Cardiac muscle cell (in vitro differentiated cells and primary cell): ENCODE measurements at places on chromosomes 6 and 20. TPM values are rescaled to one million over a fixed set of nuclear protein-coding genes. Genes with fewer than 3 reads are reported as not detected.
A peak's percentile ranks its signal among the peaks of the same experiment; 100 is the strongest.

DNA sequence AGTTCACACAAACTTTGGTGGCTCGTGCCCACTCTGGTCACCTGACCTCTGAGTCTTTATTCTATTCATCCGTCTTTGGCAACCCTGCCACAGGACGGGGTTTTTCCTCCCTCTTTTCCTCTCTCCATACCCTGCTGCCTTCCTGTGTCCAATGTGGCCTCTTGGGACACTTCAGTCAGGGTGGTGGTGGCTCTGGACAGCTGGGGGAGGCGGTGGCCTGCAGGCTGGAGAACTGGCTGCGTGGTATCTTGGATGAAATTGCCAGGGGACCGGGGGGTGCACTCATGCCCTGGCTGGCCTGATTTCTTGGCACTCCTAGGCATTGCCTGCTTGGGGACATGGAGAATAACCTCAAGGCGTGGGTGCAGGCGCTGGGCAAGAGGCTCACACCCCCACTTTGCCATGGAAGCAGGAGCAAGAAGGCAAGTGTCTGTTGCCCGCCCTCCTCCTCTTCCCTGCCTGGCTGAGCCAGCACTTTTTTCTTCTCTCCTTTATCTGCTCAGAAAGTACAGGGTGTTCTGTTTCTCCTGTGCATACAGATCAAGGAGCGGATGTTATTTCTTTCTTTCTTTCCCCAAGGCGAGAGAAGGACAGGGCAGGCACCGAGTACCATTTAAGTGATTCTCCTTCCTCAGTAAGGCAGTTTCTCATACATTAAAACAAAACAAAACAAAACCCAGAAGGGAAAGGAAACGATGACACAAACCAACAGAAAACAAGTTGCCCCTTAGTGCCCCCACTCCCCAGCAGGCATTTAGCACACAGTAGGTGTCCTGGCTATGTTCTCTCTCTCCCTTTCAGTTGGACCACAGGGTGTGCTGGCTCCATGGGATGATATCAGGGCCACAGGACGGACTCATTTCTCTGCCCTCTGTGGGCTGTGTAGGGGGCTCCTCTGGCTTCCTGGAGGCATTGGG, 155.5 kb upstream of the RNF24 start:
- peak; percentile 71 for DNase-seq

- no peak for DNase-seq
These were observed 18.7 kb upstream of the RNF144B start for GRCh38 chr6:18368277-18369105.

DNA sequence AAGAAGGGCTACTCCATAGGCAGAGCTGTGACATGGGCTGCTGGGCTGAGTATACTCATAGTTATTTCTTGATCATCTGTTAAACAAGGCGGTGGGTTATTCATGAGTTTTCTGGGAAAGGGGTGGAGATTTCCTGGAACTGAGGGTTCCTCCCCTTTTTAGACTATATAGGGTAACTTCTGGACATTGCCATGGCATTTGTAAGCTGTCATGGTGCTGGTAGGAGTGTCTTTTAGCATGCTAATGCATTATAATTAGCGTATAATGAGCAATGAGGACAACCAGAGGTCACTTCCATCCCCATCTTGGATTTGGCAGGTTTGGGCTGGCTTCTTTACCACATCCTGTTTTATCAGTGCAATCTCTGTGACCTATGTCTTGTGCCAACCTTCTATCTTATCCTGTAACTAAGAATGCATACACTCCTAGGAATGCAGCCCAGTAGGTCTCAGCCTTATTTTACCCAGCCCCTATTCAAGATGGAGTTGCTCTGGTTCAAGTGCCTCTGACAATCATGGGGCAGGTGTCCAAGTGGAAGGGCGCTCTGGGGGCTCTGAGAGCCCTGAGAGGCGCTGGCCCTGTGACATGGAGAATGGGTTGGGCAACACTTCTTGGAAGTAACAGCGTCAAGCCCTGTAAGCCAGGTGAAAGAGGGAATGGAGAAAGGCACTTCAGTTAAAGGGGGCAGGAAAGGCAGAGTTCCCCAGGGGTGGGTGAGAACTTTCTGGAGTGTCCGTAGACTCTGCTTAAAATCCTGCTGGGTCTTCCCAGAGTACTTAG, 354.2 kb upstream of the SULF2 start:
- no peak for DNase-seq

DNA sequence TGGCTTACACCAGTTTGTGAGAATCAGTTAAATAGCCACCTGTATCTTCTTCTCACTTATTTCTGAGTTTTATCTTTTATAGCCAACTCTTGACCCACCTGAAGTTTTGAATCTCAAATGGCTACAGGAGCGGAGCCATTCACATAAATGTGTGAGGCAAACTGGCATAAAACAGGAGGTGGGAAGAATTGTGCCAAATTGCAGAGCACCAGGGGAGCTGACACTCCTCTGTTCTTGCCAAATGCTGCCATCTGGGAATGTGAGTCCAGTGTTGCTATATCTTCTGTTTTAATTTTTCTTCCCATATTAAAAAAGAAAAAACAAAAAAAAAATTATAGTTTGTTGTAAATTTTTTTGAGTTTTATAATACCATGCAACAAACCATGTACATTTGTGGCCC, 17.0 kb upstream of the RNF146 start:
- no peak for DNase-seq

GRCh38 chr6:72419966-72420365, 201.9 kb upstream of the KCNQ5 start:
- no peak for DNase-seq

- peak; percentile 39 for DNase-seq
These were observed 28.5 kb downstream of the SMOC2 start for GRCh38 chr6:168469521-168469920.

DNA sequence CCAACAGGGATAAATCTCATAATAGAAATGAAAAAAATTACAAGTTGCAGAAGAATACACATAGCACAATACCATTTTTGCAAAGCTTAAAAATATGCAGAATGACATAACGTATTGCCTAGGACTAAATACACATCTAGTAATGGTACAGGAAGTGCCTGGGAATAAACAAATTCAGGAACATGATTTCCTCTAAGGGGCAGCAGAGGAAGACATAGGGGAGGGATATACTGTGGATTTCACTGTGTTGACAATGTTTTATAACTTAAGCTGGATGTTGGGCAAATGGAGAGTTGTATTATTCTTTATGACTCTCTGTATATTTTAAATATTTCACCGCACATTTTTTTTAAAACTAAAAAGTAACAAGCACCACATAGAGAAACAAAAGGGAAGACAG, 5.6 kb upstream of the GLO1 start:
- no peak for DNase-seq

DNA sequence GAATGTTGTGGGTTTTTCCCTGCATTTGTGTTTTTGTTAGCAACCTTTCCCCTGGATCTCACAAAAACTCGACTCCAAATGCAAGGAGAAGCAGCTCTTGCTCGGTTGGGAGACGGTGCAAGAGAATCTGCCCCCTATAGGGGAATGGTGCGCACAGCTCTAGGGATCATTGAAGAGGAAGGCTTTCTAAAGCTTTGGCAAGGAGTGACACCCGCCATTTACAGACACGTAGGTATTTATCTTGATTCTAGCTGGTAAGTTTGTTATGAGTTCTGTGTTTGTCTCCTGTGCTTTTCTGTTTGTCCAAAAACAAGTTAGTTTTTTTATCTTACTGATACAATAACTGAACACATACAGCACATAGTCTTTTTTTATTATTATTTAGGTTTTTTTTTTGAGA, 3.0 kb downstream of the SLC25A27 start:
- DNase-seq, result peak; percentile 51

DNA sequence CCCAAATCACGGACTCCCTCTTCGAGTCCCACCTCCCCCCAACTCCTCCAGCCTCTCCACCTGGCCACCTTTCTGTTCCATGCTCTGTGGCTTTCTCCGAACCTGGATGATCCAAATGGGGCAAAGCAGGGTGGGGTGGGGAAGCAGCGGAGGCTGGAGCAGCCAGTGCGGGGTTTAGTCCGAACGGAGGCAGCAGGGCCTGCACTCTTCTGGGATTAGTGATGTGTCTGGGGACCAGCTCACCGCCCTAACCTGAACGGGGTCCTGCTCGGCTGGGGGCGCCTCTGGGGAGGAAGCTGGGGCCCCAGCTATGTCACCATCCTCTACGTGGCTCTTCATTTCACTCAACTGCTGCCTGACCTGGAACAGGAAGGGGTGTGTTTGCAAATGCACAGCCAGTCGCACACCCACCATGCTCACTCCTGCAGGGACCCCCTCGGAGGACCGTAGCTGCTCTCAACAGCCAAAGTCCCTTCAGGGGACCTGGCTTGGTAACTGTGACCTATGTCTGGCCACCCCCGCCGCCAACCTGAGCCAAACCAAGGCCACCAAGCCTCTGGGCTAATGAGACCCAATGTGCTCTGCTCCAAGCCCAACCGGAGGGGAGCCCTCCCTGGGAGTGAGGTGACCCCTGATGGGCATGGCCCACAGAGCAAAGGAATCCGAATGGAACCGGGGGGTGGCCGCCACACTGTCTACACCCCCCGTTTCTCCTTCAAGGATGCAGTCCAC, 46.8 kb downstream of the DSTN start:
- no peak for DNase-seq

- DNase-seq, result no peak
These were observed 183.1 kb downstream of the DTNBP1 start for GRCh38 chr6:15479761-15480160.

- no peak for DNase-seq
These were observed 243.8 kb upstream of the PLN start for GRCh38 chr6:118304321-118304720.

GRCh38 chr6:138862456-138862855, 66.6 kb downstream of the ECT2L start:
- DNase-seq, result no peak

DNA sequence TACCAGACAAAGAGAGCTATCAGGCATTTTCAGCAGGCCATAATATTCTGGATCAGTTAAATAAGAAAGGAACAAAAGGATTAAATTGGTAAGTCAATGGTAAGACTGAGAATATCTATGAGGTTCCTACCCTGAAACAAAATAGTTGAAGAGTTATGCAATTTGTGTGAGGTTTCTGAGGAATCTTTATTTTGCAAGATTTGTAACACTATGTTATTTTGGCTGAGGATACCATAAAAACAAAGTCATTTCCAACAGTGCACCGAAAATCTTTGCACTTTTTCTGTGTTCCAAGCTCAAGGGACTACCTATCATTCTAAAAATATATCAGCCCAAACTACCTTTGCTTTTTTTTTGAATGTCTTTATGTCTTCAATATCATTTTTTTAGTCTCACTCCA, 383.3 kb upstream of the CITED2 start:
- DNase-seq, result peak; percentile 83

- no peak for DNase-seq
These were observed 3.3 kb downstream of the HNF4A start for GRCh38 chr20:44358776-44359175.

- DNase-seq, result no peak
These were observed 29.6 kb downstream of the BPIFB1 start for GRCh38 chr20:33312583-33312982.

DNA sequence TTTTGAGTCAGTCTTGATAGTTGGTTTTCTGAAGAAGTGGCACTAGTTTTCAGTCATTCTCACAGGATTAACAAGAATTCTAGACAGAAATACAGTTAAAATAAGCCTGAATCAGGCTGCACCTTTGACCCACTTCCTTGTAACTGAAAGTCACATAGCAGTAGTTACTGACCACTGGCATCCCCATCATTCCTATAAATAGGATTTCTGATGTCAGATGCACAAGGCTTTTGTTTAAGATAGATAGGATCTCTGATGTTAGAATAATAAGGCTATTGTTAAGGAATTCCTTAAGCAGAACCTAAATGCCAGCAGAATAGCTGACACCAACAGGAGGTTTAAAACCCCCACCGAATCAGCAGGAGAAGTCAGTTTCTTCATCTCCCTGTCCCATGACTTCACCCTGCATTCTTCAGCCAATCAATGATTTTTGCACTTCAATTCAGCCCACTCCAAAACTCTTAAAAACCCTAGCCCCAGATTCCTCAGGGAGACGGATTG, 30.6 kb upstream of the ZBTB24 start:
- DNase-seq, result peak; percentile 89

Gene SPINT3
- not detected in 2 replicates for total RNA-seq

Gene PPP1R3D
- 10.4 and 10.6 TPM in 2 replicates for total RNA-seq

Gene LPA
- total RNA-seq, result 0.15 TPM in 1 of 2 replicates, not detected in the other

Gene GLYATL3
- total RNA-seq, result not detected in 2 replicates

Gene PFDN4
- 75.5 and 92.9 TPM in 2 replicates for total RNA-seq

Gene PARD6B
- 15.5 and 20.0 TPM in 2 replicates for total RNA-seq

Gene JAG1
- 45.3 and 53.2 TPM in 2 replicates for total RNA-seq

Gene REM1
- total RNA-seq, result not detected in 2 replicates
